ENCODE measurements at places on chromosomes 4 and X.

GRCh38 chr4:45897946-45898585 is 225.8 kb downstream of the GABRG1 start:
- DNase-seq: no peak

DNA sequence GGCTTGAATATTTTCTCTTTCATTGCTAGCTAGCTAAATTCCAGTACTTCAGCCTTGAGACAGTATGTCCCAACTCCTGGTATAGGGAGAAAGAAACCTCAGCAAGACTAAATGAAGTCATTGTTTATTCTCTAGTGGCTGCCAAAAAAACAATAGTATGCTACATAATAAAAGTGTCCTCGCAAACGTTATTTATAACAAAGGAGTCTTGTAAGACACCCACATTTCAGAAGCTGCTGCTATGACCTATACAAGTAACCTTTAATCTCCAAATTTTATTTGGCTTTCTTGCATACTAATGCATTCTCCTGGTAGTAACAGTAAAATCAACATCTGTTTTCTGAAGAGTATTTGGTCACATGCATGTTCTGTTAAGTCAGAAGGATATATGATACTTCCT is 28.8 kb downstream of the NEK1 start:
- DNase-seq: no peak

DNA sequence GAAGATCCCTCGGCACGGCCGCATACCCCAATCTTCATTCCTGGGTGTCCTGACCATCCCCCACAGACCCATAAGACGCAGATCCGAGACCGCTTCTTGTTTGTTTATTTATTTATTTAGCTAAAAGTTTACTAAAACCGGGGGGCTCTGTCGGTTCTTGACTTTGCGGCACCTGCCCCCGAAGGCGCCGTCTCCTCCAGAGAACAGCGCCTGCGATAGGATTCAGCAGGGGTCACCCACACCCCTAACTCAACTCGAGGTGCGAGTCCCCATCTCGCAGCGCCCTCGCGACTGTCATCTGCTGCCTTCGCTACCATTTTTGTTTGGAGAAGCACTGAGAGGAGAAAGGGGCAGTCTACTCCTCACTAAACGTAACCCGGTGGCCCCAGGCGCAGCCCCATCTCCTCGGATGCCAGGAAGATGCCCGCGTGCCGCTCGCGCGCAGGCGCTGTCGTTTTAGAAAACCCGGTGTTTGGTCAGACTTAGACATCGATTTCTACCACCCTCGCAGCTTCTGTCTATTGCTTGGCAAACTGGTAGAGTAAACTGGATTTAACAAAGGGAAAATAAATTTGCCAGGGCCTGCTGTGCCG is 18.9 kb upstream of the GPR101 start:
- no peak for DNase-seq

- DNase-seq: no peak
Observed at GRCh38 chr4:145822581-145822980, 116.0 kb downstream of the ZNF827 start.

GRCh38 chrX:128961290-128961689 is 562.0 kb downstream of the SMARCA1 start:
- DNase-seq: no peak

- DNase-seq: no peak
Observed at GRCh38 chr4:120227554-120227953, 160.9 kb upstream of the MAD2L1 start.

- no peak for DNase-seq
Observed at GRCh38 chr4:27577951-27578350, 717.3 kb downstream of the STIM2 start.
